ENCODE measurements at places on chromosomes 2 and 18. TPM values are rescaled to one million over a fixed set of nuclear protein-coding genes. Genes with fewer than 3 reads are reported as not detected.

DNA sequence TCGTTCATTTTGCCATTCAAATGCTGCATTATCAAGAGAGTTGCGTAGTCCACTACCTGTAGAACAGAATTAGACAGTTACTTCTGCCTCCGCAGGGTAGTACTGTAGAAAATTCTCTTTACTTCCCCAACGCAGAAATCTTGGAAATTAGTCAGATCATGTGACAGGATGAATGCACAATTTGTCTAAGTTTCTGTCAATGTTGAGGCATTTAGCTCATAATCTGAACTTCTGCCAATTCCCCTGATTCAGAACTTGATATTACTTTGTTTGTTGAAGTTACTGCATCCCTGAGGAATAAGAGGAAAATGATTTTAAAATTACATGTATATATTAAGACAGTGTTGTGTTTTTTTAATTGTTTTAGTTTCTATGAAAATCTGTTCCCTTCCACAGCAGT lies 83.4 kb downstream of the TTC27 start:
- H3K27me3 ChIP-seq, result no peaks in the 10 kb centered on the region
- DNase-seq, result no peak
- no peak overlapping the region for H3K4me3 ChIP-seq

NYAP2 gene
- total RNA-seq, result not detected

DNA sequence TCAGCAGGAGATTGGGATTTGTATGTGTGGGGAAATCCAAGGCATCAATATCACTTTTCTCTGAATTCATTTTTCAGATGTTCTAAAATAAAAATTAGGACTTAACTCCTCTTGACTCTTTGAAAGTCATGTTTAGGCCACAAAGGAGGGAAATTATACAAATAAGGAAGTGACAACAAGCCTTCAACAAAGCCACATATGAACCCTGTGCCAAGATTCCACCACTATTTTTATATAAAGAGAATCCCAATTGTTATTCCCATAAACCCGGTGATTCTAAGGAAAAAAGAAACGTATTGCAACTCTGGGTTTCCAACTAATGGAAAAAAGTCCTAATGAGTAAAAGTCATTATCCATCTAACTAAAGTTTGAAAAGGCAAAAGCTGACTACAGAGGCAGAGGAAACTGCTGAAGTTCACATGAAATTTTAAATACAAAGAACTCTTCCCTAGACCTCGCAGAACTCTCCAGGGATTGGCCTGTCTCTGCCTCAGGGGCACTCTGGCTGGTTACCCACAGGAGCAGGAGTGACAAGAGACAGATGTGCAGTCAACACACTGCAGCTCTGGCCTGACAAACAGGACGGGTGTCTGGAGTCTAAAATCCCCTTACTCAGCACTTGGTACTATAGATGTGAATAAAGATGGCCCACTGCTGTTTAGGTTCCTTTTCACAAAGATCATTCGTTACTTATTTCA lies 11.5 kb downstream of the NPC1 start:
- no peaks in the 10 kb centered on the region for H3K27me3 ChIP-seq
- DNase-seq, result no peak
- H3K4me1 ChIP-seq, result no peaks in the 10 kb centered on the region

DNA sequence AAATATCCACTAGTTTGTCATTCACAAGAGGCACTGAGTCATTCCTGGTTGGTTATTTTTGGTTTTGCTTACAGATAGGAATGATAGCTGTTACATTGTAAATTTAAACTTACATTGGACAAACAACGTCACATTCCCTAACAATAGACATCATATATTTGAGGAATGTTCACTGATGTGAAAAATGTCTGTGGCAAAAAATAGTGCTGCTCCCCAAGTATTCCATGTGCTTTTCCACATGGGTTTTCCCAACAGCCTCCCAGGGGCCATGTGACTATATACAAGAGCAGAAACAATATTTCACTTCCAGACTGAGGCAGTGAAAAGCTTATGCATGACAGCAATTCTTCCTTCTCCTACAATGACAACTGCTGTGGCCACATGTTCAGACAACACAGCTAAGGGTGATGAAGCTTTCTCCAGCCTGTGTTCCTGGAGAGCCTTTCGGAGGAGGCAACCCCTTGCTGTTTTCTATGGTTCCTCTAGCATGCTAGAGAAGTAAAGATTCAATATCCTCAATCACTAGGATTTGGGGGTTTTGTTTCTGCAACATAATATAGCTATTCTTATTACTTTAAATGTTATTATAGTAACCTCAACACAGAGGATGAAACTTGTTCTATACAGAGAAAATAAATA lies 202.7 kb downstream of the PTH2R start:
- H3K27me3 ChIP-seq, result no peaks in the 10 kb centered on the region
- no peaks in the 10 kb centered on the region for H3K36me3 ChIP-seq
- DNase-seq, result no peak
- H3K27ac ChIP-seq, result no peak overlapping the region
- H3K4me3 ChIP-seq, result no peak overlapping the region

- H3K27ac ChIP-seq, result peak within 1 kb of the TSS; percentile 93
- H3K27me3 ChIP-seq, result no peaks in the 10 kb centered on the region
- DNase-seq, result peak; percentile 65
- no peaks in the 10 kb centered on the region for H3K4me1 ChIP-seq
- no peaks in the 10 kb centered on the region for H3K36me3 ChIP-seq
- H3K4me3 ChIP-seq, result peak within 1 kb of the TSS; percentile 54
These were observed at the start of gene HSBP1L1 for GRCh38 chr18:79964330-79965118. TSS of gene HSBP1L1 (plus strand) at chr18:79964643. CDS start at chr18:79964736, 93 bp downstream.

ICOS gene
- not detected for total RNA-seq

DNA sequence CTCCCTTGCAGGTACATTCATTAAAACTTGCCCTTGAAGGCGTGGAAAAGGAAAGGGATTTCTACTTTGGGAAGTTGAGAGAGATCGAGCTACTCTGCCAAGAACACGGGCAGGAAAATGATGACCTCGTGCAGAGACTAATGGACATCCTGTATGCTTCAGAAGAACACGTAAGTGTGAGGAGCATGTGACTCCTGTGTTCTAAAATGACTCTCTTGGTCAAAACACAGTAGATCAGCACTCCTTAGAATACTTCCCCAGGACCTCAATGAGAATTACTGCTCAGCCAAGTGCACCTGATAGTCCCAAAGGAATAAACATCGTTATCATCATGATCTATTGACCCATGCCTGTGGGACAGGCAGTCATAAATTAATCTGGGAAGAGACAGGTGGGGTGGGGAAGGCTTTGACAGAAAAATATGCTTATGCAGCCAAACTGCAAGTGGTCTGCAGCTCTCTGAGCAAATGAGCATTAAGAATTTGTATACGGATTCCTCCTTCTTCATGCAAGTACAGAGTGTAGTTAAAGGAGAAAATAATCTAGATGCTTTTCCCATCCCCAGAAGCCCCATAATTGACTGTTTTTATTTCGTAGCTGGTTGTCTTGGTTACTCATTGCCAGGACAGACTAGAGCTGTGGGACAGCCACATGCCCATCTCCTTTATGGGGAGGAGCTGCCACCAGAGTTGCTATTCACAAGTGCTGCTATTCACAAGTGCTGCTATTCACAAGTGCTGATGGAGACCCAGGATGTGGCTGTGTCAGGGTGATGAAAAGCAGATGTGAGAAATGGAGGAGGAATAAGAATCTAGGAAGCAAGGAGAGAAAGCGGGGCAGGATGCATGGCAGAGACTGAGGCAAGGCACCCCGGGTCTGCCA lies 91.0 kb downstream of the MAPRE2 start:
- H3K27ac ChIP-seq, result no peak overlapping the region
- H3K36me3 ChIP-seq, result no peaks in the 10 kb centered on the region
